Left cardiac atrium (tissue), 4 donors: ENCODE measurements at places on chromosomes 5 and 9. TPM values are rescaled to one million over a fixed set of nuclear protein-coding genes. Genes with fewer than 3 reads are reported as not detected.

DNA sequence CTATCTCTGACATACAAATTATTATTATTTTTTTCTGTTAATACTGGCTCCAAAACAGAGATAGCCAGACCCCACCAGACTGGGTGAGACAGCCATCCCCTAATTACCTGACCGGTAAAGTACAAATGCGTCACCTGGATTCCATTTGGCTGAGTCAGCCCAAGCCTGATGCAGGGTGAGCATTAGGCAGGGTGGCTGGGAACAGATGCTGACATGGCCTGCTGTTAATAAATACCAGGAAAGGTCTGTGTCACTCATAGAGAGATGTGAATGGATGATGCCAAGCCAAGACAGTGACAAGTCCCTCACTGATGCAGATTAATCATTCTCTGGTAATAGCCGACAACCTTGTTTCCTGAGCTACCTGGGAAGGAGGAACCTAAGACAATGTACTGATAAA lies 183.5 kb downstream of the TRIM32 start:
- DNase-seq: no peak

GRCh38 chr5:32419791-32420190 lies 24.7 kb downstream of the ZFR start:
- DNase-seq: no peak

GRCh38 chr5:78526049-78526525 lies 122.5 kb downstream of the LHFPL2 start:
- DNase-seq: no peak

- no peak for DNase-seq
Observed at GRCh38 chr9:93071464-93071863, 13.0 kb downstream of the SUSD3 start.

DNA sequence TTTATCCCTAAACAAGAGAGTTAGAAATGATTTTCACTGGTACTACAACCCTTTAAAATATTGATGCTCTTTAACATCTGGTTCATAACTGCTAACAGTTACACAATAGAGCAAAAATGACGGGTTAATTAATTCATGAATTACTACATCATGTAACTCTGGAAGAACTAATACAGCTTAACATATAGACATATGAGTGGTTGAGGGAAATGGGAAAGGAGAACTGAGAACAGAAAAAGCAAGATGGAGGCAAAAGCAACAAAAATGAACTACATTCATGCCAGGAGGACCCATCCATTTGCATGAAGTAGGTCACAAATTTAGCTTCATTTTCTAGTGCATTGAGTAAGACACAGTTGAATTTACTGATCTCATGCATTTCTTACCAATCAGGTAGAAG lies 61.8 kb downstream of the C9 start:
- no peak for DNase-seq

GRCh38 chr5:43370352-43370751 lies 41.8 kb downstream of the CCL28 start:
- no peak for DNase-seq

GRCh38 chr5:53478411-53479044 lies 1.9 kb upstream of the FST start:
- peak; percentile 27 for DNase-seq

GRCh38 chr9:109289931-109290330 lies 30.9 kb downstream of the EPB41L4B start:
- DNase-seq: no peak

DNA sequence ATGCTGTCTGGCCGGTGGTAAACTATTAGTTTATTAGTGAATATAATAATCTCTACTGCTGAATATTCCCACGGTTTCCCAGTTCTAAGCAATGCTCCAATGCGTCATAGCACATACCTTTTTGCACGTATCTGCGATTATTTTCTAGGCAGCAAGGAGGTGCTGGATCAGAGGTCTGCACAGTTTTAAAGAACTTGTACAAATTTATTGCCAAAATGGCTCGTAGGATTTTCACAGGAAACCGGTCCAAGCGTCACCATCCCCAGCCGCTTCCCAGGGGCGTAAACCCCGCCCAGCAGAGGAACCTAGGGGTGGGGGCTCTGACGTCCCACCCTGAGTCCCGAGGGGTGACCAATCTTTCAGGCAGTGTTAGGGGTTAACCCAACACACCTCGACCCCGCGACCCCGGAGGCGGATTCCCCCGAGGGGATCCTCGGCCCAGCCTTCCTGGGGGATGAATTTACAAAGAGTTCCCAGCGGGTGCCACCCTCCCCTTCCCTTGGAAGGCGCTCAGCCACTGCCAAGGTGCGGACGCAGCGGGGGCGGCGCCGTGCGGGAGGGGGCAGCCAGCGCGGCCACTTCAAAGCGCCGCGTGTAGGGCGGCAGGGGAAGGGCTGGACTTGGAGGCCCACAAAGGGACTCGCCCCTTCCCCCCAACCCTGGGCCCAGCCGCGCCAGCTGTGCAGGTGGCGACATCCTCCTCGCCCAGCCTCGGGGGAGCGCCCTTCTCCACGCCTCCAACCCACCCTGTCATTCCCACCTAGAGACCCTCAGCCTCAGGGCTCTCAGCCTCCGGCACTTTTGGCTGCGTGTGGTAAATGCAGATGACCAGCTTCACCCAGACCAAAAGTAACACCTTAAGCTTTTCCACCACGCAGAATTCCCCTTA lies 43.5 kb upstream of the TCF7 start:
- DNase-seq: no peak

DNA sequence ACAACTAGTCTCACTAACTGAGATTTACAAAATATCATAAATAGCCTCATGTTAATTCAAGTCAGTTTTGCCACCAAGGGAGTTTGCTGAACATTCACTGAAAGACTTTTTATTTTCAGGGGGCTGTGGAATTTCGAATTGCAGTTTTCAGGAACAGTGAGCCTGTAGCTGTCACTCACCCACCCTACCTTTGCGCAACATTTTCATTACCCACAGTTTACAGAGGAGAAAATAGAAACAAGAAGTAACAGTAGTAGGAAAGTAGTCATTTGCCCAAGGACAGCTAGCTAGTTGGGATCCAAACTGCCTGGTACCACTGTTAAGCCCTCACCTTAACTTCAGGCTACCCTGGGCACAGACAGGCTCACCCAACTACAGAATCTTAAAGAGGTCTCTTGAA lies 154.1 kb downstream of the ADAMTS12 start:
- no peak for DNase-seq

DNA sequence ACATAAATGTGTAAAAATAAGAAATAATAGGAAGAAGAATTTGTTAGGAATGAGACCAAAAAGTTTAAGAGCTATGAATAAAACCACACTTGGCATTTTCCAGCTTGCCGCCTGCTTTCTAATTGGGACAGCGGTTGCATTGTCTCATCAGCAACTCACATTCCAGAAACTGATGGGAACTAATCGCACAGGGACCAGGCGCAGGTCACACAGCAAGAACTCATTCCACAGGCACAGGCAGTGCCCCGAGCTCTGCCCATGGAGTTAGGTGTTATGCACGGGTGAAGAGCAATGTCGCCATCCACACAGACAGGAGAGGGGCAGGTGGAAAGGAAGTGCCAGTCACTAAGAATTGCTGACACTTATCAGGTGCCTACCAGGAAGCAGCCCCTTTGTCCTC lies 279.9 kb downstream of the NSG2 start:
- no peak for DNase-seq

DNA sequence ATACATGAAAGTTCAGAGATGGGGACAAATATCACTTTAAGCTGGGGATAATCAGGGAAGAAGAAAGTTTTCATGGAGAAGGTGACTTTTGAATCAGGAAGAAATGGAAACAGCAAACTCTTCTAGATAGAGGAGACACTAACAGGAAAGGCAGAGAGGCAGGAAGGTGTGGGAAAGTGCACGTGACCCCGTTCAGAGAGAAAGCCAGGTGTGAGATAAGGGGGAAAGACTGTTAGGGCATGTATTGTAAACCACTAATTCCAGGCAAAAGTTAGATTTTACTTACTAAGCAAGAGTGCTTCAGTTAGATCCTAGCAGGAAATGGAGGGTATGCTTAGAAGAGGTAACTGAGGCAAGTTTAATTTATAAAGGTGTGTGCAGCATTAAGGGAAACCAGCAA lies 58.5 kb downstream of the PDCD1LG2 start:
- no peak for DNase-seq

SLC6A18 gene
- total RNA-seq: not detected

ECSCR gene
- 21.6 TPM for total RNA-seq

CKMT2 gene
- total RNA-seq: 839 TPM

IRF1 gene
- total RNA-seq: 11.8 TPM

ANKRD18A gene
- 5.1 TPM for total RNA-seq

PAEP gene
- total RNA-seq: not detected

SLC36A3 gene
- total RNA-seq: not detected

SPINK13 gene
- total RNA-seq: not detected
